ENCODE measurements at places on chromosomes 2 and 18. TPM values are rescaled to one million over a fixed set of nuclear protein-coding genes. Genes with fewer than 3 reads are reported as not detected.

The RNF125 gene
- total RNA-seq = 3.8 TPM

The ELOA2 gene
- total RNA-seq = not detected

The KYNU gene
- 24.0 TPM for total RNA-seq

- no peak for DNase-seq
These were observed 1282.2 kb upstream of the ZEB2 start for GRCh38 chr2:145802133-145802532.

- DNase-seq = no peak
These were observed 200.8 kb upstream of the SIX3 start for GRCh38 chr2:44740678-44741077.

DNA sequence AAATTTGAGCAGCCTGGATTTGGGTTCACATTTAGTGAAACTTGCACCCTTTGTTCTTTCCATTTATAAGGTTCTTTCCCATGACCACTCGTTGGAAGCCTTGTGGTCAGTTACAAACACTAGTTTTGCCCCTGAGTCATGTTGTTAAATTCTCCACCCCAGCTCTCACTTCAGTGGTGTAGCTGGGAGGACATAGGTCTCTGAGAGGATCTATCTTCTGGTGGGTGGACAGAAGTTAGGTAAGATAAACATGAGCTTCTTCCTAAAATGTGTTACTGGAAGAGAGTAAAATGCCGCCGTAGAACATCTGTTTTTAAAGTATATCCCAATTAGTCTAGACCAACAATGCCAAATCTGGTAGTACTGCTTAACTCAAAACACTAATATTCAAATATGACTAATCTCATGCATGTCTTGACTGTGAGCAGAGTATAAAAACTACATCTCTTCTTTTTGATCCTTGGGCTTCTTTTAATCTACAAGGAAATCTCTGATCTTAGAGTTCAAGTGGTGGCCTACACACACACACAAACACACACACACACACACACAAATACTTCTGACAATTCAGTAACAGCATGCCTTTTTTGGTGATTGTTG, 162.6 kb upstream of the FN1 start:
- DNase-seq = no peak

GRCh38 chr2:21234464-21235120, 110.8 kb downstream of the TDRD15 start:
- DNase-seq = no peak

DNA sequence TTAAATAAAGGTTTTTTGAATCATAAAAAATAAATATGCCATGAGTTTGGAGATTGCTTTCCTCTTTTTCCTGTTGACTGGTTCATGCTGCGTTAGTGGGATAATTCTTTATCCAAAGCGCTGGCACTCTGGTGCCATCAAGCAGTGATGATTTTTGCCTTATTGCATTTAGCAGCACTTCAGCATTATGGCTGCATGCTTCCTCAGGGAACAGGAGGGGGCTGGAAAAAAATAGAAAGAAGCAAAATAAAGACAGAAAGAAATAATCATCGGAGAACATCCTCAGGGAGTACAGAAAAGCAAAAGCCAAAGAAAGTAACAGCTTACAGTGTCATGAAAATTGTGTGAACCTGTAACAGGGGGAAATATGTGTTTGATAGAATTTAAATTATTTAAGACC, 1408.2 kb upstream of the PIK3C3 start:
- no peak for DNase-seq

GRCh38 chr2:60539140-60539539, 14.3 kb downstream of the BCL11A start:
- no peak for DNase-seq

DNA sequence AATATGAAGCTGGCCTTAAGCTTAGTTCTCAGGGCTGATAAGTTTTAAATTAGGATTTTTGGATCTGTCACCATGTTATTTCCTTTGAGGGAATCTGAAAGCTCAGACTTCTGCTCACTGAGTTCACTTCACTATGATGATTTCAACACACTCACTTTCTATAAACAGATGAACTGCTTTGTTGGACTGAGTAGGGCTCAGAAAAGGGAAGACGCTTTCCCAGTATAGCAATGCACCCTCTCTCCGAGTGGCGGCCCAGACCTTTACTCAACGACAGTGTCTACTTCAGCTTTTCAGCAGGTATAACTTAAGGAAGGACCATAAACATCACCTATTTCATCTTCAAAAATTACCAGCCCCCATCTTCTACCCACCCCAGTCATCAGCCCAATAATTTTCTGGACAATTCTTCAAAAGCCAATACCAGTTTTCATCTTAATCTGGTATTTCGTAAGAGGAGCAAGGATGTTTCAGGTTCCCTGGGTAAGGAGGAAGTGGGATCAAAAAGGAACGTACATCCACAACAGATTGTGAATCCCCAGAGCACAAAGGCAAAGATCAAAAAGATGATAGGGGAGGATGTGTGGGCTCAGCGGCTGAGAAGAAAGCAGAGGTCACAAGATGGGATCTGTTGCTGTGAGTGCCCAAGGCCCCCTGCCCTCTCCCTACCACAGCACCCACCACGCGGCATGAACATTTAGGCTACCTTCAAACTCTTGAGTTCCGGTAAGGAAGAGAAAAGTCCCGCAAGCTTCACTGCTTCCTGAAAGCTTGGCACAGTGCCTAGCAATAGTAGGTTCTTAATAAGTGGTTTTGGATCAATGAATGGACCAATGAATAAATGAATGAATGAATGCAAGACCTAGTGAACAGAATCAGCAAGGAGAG, 41.9 kb downstream of the LPIN2 start:
- no peak for DNase-seq

DNA sequence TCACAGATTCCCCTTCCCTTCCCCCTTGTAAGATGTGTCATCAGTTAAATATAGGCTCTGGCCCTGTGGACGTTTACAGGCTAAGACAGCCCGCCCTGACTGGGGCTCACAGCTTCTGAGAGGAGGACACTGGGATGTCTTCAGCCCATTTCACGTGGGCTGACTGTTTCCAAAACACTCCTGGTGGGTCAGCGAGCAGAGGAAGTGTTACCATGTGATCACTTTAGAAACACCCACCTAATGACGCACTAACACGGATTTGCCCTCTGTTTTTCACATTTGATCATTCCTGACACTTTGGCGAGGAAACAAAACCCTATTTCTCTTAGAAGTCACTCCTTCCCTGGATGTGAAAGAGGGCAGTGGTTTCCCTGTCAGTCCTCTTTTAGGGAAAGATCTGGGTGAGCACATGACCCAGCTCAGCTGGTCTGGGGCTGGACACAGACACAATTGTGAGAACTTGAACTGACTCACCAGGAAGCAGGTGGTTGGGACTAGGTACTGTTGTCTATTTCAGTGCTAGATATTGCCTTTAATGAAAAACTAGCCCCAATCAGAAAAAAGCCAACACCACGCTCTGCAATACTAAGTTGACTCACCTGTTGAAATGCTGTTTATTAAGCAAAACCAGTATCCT, 38.8 kb downstream of the BMP10 start:
- DNase-seq = no peak

DNA sequence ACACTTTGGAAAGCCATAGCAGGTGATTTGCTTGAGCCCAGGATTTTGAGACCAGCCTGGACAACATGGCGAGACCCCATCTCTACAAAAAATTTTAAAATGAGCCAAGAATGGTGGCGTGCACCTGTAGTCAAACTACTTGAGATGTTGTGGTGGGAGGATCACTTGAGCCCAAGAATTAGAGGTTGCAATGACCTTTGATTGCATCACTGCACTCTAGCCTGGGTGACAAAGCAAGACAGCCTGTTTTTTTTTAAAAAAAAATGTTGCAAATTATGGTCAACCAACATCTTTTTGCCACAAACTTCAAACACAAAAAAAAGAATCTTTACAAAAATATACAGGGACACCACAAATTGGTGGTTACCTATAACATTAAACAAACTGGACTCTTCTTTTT, 40.3 kb downstream of the MEX3C start:
- no peak for DNase-seq

GRCh38 chr2:11213090-11213638, 57.9 kb downstream of the SLC66A3 start:
- no peak for DNase-seq

DNA sequence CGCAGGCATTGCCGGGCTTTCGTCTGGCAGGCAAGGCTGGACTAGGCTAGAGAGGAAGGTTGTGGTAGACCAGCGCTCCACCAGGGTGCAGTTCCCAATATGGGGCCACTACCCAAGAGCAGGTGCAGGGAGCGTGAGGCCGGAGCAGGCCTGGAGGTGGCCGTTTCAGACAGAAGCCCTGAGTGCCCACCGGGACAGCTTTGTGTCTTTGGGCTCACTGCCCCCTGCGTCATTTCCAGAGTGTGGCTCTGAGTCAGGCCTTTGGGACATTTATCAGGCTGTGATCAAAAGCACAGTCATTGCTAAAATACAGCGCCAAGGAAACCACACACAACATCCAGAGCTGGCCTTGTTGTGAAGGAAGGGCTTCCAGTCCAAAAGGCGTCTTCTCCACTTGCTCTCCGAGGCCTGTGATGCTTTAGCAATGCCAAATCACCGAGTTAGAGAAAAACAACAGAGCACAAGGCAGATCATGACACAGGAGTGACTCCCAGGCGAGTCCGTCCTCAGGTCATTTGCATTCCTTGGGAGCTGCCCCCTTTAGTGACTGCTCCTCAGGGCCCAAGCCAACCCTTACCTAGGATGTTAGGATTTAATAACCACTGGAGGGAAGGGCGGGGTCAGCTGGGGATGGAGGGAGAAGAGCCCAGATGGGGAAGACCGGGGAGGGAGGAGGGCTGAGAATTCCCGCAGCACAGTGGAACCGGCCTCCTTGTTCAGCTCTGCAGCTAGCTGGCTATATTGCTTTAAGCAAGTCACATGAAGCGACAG, 42.3 kb downstream of the RFX8 start:
- no peak for DNase-seq

- no peak for DNase-seq
These were observed 12.8 kb downstream of the CKAP2L start for GRCh38 chr2:112751451-112752197.

DNA sequence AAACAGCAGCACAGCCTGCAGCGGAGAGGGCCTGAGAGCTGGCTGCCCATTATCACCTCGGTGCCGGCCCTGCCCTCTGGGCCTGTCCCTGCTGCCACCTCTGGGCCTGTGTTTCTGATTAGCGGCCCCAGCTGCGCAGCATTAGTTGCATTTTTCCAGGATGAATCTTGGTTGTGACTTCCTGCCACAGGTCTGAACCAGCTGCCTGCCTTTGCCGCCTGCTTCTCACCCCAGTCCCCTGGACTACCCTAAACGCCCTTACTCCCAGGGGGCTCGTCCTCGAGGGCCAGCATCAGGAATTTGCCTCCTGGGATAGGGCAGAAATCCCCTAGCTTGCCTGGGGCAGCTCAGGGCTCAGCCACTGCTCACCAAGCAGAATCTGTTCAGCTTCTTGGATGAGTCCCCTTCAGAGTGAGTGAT, 342.8 kb downstream of the DYSF start:
- no peak for DNase-seq

GRCh38 chr2:206611736-206612135, 30.6 kb upstream of the FAM237A start:
- no peak for DNase-seq

DNA sequence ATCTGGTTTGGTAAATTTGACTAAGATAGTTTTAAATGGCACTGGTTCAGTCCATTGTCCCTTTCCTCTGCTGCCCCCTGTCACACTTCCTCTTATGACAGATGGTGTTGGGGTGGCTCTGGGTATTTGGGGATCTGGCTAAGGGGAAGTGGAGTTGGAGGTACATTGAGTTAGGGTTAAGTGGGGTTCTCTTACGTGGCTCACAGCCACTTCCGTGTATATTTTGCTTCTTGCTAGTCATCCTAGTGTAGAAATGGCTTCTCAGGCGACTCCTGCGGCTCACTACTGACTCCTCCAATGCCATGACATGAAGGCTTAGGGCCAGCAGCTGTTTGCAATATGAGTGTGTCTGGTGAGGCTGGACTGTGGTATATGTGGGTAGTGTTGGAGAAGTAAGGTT, 187.0 kb downstream of the HAUS1 start:
- no peak for DNase-seq

Data from liver (tissue), 10 donors.